ENCODE measurements at places on chromosomes 4 and X.
A peak's percentile ranks its signal among the peaks of the same experiment; 100 is the strongest.

DNA sequence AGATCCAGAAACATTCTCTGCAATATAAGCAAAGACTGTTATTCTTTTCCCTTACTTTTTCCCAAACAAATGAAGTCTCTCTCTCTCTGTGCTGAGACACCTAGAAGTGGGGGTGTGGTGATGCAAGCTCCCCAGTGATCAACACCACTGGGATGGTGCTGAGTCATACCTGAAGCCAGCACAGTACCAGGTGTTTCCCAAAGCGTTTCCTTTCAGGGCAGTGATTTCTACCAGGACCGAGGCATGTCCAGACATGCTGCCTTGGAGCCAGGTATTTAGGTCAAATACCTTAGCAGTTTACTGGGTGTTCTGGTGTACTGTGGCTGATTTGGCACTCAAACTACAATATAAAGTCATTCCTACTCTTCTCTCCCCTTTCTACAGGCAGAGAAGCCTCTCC lies 726.5 kb downstream of the FAM133A start:
- no peak for DNase-seq

DNA sequence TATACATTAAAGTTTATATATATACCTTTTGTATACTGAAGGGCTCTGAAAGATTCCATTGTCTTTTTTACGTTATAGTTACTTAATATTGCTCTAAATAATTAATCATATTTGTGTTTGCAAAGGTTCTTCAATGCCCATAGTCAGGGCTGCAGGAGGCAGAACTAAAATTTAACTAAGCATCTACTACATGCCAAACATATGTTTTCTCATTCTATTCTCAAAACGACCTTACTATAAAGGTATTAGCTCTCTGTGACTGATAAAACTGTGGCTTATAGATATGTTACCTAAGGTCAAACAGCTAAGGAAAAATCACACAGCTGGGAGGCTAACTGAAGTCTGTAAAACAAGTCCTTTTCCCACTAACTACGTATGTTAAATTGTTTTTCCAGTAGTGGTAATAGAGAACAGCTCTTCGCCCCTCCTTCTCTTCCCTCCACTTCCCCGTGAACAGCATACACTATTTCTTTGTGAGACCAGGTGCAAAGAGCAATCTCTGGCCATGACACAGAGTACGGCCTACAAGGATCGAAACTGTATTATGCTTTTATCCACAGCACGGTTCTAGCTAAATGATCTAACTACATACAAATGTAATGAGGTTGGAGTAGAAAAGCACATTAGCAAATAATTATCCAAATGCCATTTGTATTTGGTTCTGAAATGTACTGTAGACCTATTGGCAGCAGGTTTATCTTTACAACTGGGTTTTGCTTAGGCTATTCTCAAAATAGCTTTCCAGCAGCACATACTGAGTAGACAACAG lies 1.7 kb downstream of the CNOT6L start:
- DNase-seq = no peak

DNA sequence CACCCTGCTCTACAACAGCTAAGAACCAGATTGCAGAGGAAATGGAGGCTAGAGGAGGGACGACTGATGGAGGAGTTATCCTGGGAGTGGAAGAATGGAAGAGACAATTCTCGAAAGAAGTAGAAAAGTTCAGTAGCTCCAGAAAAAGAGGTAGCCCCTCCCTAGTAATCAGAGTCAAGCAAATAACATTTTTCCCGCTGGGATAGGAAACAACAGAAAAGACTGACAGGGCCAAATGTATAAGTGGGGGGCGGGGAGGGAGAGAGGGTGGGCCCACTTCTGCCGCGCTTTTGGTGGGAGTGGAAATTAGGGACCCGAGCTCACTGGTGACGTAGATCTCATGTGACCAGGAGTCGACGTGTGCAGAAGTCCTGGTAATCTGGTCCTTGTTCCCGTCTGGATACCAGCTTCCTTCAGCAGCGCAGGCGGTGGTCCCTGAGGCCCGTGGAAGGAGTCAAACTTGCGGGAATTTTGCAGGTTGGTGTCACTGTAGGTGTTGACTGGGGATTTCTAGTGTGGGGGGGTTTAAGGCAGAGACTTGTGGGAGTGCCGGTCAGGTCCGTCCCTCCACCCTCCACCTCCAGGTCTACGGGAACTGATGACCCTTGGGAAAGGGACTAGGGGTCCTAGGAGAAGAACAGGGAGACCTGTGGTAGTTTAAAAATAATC lies at the start of gene TCEAL9:
Gene TCEAL9 (plus strand): TSS at position 377 of the 669 bp plus-strand sequence. CDS start 1,179 bp downstream, outside the sequence.
- peak; percentile 67 for DNase-seq

DNA sequence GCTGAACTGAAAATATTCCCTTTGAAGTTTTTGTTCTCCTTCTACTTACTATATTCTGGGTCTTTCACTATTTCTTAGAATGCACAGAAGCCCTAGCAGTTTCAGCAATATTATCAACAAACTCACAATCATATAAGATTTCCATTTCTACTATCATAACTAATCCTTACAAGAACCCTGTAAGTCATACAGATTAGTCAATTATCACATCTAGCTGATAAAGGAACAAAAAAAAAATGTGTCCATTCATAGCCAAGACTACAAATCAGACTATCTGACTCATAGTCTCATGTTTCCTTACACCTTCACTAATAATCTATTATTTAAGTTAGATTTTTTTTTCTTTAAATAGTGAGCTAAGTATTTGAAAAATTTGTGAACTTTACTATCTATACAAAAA lies 72.5 kb downstream of the LRBA start:
- no peak for DNase-seq

DNA sequence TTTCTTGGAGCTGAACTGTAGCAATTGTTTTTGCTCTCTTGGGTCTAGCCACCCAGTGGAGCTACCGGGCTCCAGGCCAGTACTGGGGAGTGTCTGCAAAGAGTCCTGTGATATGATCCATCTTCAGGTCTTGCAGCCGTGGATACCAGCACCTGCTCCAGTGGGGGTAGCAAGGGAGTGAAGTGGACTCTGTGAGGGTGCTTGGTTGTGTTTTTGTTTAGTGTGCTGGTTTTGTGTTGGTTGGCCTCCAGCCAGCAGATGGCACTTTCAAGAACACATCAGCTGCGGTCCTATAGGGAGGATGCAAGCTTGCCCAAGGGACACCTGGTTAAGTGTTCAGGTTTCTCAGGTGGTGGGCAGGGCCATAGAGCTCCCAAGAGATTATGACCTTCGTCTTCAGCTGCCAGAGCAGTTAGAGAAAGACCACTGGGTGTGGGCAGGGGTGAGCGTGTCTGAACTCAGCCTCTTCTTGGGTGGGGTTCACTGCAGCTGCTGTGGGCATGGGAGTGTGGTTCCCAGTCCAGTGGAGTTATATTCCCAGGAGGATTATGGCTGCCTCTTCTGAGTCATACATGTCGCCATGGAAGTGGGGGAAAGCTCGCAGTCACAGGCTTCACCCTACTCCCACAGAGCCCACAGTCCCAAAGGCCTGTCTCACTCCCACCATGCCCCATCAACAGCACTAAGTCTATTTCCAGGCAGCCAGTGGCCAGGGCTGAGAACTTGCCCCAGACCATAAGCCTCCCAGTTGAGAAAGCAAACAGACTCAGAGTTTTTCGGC lies 811.6 kb downstream of the GLUD2 start:
- DNase-seq = no peak

GRCh38 chr4:152909901-152910300 lies 26.2 kb upstream of the FHDC1 start:
- DNase-seq = no peak

- no peak for DNase-seq
Observed at GRCh38 chr4:109690690-109691410, 12.4 kb downstream of the CASP6 start.

GRCh38 chr4:77742054-77742453 lies 77.1 kb downstream of the CNOT6L start:
- no peak for DNase-seq

All from NCI-H1105 (cell line).